ENCODE measurements at places on chromosomes 5 and 9.

- DNase-seq = no peak
These were observed 227.1 kb downstream of the ARHGEF28 start for GRCh38 chr5:73853091-73853490.

DNA sequence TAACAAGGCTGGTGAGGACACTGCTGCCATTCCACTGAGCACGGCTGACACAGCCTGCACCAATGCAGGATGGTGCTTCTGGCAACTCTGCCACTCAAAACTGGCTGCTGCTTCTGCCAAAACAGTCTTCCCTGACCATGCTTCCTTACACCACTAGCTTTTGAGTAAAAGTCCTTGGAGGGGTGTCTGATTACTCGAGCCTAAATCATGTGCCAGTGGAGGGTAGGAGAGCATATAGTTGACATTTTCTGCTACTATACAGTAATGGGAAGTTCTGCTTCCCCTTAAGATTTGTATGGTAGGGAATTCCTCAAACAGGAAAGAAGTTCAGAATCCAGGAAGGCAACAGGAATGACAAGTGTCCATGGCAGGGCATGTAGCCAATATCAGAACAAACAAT, 12.2 kb upstream of the PJA2 start:
- DNase-seq = no peak

DNA sequence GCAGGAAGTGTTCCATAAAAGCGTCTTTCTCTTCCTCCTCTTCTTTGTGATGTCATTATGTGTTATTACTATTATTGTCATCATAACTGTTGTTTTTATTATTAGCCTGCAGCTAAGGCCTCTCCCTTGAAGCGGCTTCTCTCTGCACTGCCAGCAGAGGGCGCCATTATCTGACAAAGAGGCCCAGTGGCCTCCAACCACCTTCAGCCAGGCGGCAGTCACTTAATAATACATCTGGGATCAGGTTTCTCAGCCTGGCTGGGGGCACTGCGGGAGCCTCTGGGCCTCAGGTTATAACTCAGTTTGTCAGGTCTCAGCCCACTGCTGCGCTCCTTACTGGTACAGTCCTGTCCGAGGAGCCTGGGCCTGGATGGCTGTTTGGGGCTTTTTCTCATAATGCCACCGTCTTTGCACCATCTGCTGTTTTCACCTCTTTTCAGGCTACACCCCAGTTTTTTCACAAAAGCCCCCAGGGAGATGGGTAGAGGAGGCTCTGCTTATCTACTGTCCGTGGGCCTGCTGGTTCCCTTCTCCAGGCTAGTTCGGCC, 281.9 kb downstream of the NSG2 start:
- peak; percentile 39 for DNase-seq

GRCh38 chr5:9456435-9457042, 89.3 kb downstream of the SEMA5A start:
- DNase-seq = peak; percentile 71

- no peak for DNase-seq
These were observed 145.6 kb upstream of the POC5 start for GRCh38 chr5:75862872-75863271.

- DNase-seq = no peak
These were observed 9.3 kb upstream of the NR3C1 start for GRCh38 chr5:143412661-143413342.

DNA sequence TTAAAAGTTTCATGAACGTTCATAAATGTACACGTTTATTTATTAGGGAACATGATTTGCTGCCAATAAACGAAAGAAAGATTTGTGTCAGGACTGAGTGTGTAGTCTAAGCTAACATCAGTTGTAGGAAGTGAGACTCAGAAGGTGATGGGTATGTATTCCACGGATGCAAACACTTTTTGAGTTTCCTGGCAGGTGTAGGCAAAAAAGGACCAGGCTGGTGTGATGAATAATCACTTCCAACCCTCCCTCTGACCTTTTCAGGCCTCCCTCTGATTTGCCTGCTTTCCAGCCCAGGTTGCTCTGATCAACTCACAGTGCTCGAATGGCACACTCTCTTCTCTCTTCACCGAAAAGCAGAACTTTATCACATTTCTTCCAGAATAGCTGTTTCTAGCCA, 51.8 kb downstream of the BASP1 start:
- no peak for DNase-seq

DNA sequence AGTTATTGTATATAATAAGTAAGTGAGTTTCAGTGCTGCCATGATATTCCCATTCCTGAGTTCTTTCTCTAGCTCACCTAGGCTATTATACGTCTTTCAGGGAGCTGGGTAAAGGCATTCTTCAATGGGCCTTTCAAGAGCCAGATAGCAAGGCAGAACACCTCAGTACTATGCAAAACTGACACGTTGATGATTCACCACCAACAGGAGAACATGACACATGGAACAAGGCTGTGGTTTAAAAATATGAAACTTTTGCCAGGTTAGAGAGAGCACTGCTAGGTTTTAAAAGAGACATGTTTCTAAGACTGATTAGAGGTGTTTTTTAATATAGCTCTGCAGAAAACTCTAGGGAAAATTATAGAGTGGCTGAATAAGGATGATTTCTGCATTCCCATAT, 95.9 kb downstream of the UGCG start:
- no peak for DNase-seq

DNA sequence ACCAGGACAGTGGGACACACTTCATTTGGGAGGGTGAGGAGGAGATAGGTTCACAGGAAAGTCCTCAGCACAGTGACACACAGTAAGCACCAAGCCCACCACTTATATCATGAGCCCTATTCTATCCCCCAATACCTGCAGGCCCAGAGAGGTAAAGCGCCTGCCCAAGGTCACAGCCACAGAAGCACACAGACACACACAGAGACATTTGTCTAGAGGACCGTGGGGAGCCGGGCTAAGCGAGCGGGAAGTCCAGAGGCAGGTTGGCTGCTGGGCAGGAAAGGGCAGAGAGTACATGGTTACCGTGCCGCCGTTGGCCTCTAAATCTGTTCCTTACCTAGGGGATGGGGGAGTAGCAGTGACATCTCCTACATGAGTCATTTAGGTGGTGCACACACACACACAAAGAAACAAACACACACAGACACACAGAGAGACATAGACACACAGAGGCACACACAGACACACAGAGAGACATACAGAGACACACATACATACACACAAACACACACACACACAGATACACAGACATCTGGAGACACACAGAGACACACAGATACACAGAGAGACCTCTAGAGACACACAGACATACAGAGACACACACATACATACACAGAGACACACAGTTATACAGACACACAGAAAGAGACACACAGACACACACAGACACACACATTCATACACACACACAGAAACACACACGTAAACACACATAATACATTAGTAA, 15.9 kb upstream of the DUSP1 start:
- no peak for DNase-seq

DNA sequence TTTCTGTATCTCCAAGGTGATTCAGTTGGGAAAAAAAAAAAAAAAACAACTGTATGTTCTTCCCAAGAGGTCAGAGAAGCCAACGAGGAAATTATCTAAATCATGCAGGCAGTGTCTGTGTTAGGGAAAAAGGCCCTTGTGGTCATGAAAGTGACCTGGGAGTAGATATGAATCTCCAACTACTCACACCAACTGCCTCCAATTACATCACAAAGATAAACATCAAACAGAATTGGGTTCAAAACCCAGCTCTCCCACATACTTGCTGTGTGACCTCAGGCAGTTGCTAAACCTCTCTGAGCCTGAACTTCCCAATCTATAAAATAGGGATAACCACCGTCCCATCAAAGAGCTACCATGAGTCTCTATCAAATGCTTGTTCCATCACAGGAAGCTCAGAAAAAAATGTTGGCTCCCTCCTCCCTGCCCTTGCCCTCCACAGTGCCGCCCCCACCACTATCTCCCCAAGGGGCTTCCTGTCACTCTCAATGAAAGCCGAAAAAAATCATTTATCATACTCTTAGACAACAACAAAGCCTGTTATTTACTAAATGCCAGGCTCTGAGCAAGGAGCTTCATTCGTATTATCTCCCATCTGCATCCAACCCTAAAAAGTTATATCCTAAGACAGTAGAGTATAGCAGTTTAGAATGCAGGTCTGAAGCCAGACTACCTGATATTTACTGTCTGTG, 42.9 kb downstream of the CDK5RAP2 start:
- no peak for DNase-seq

- DNase-seq = no peak
These were observed 15.3 kb upstream of the GRXCR2 start for GRCh38 chr5:145887976-145888574.

DNA sequence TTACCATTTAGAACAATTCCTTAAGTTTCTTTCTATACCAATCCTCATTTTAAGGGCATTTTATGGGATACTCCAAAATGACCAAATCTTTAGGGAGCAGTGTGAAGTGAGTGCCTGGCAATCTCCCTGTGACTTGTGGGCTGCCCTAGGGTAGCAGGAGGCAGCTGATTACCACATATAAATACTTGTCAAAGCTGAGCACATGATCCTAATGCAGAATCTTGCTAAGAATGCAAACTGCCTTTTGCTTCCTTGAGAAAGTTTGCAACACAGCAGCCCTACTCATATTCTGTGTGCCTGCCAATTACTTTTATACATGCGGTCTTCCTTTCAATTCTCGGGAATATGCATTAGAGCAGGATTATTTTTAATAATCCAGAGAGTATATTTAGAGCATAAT, 18.2 kb upstream of the NREP start:
- DNase-seq = no peak

GRCh38 chr9:117744369-117744768, 40.2 kb downstream of the TLR4 start:
- no peak for DNase-seq

- DNase-seq = no peak
These were observed 13.8 kb upstream of the TGFBI start for GRCh38 chr5:136015003-136015375.

DNA sequence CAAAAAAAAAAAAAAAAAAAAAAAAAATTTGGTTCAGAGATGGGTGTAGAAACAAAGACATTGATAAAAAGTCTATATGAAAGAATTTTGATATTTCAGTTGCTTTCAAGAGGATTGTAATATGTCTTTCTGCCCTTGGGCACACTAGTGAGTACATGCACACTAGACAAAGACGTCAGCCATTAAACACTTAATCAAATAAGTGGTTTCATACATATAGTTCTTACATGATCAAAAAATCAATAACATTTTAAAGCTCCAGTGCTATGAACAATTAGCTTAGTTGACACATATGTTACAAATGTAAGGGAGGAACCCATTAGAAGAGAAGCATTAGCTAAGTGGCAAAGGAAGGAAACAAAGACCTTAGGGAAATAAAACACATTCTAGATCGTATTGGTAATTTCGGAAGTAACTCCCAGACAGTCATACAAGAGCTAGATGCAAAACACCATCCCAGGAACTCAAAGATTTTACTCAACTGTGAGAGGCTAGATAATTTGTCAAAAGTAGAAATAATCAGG, 84.5 kb upstream of the MAN2A1 start:
- no peak for DNase-seq

DNA sequence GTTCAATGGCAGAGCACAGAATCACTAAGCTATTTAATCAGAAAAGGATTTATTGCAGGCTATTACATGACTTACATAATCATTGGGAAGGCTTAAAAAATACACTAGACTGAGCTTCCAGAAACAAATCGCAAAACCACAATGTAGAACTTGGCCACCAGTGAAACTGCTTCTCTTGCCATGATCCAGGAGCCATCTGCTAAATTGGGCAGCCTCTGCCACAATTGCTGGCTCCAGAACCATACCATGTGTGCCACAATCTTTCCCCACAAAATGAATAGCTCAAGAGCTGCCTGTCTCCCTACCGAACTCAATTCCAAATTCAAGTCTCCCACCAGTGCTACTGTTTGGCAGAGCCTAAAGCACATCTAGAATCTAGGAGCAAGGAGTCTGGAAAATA, 9.8 kb upstream of the ERAP1 start:
- DNase-seq = no peak

DNA sequence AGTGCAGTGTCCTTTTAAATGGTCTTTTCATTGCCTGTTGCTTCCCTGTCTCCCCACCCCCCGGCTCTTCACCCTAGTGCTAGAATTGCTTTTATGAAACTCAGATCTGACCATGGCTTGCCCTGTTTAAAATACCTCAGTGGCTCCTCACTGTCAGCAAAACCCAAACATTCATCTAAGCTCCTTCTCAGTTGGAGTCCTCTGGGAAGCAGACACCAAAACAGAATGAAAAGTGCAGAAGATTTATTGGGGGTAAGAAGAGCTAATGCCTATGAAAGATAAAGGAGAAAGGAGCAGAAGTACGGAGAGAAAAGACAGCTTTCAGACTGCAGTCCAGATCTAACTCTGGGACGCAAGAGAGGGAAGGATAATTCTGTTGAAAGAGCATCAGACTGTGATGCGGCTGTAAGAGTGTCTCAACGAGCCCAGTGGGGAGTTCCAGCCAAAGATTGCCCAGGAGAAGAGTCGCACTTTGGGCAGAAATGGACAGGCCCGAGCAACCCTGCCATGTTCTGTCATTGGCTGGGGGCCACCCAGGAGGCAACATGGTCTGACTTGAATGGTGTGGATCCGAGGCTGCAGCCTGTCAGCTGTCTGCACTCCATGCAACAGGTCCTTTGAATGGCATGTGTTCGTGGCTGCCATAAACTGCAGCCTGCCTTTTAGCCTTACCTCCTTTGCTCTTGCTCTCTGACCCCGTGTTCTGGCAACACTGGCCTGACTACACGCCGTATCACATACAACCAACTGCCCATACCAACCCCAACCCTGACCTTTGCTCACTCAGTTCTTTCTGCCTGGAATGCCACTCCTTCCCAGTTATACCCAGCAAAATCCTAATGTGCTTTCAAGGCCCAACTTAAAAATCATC, 55.9 kb downstream of the IRF1 start:
- DNase-seq = no peak

- DNase-seq = no peak
These were observed 72.0 kb downstream of the CETN3 start for GRCh38 chr5:90337449-90338052.

GRCh38 chr9:93107825-93108161, 11.8 kb downstream of the CARD19 start:
- DNase-seq = no peak

GRCh38 chr5:146006470-146007190, 70.3 kb downstream of the SH3RF2 start:
- no peak for DNase-seq

DNA sequence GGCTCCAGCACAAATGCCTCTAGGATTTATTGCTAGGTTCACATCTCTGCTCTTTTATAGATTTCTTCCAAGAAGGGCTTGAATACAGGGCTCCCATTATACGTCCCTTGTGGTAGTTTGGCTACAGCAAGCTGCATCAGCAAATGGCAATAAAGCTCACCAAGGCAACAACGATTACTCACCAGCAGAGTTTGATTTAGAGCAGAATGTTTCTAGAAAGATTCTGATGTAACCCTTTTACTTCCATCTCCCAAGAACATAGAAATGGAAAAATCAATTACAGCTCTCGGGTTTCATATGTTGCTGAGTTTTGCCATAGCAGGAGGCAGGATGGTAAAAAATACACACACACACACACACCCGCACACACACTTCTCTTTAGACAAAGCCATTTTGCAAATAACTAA, 124.2 kb upstream of the TNPO1 start:
- no peak for DNase-seq

Measured in left hindlimb (tissue), 1 donor.